B cell (primary cell): ENCODE measurements at places on chromosomes 3 and 15. TPM values are rescaled to one million over a fixed set of nuclear protein-coding genes. Genes with fewer than 3 reads are reported as not detected.

Gene SCG5
- not detected in 2 replicates for total RNA-seq

Gene GOLGA8T
- total RNA-seq, result 0.71 TPM in 1 of 2 replicates, not detected in the other

Gene PXYLP1
- 4.5 and 5.4 TPM in 2 replicates for total RNA-seq

Gene SGO1
- 6.4 and 6.7 TPM in 2 replicates for total RNA-seq

Gene ANKRD63
- 0.25 and 0.44 TPM in 2 replicates for total RNA-seq

Gene SLC27A2
- 0.41 and 0.49 TPM in 2 replicates for total RNA-seq

Gene RETNLB
- total RNA-seq, result not detected in 2 replicates

Gene SERINC4
- total RNA-seq, result 0.24 and 0.32 TPM in 2 replicates

Gene SH2D7
- total RNA-seq, result not detected in 2 replicates

Gene CYB561D2
- 36.1 and 39.5 TPM in 2 replicates for total RNA-seq

Gene EEF1AKMT4
- 1.5 and 2.0 TPM in 2 replicates for total RNA-seq

Gene OSTN
- total RNA-seq, result not detected in 2 replicates

Gene SYNPR
- total RNA-seq, result not detected in 2 replicates

Gene GTF2A2
- total RNA-seq, result 39.7 and 41.5 TPM in 2 replicates

Gene FOXL2
- total RNA-seq, result not detected in 2 replicates

Gene EPHB1
- total RNA-seq, result 0.87 TPM in 1 of 2 replicates, not detected in the other

GRCh38 chr3:190575437-190576185 lies 61.7 kb downstream of the IL1RAP start:
- no peak for DNase-seq

DNA sequence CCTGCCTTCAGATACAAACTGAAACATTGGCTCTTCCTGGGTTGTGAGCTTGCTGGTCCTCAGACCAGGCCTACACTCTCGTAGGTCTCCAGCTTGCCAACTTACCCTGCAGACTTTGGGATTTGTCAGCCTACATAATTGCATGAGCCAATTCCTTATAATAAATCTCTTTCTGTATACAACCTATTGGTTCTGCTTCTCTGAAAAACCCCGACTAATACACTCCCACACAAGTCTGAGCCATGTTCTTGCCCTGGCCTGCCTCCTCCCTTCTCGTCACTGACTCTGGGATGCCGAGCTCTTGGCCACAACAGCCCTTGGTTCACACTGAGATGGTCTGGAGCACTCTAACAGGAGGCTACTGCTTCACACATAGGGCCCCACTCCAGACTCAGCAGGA lies 9.5 kb downstream of the CYP19A1 start:
- DNase-seq, result no peak

- DNase-seq, result no peak
Measured at GRCh38 chr3:138862531-138862923, 27.8 kb upstream of the PIK3CB start.

DNA sequence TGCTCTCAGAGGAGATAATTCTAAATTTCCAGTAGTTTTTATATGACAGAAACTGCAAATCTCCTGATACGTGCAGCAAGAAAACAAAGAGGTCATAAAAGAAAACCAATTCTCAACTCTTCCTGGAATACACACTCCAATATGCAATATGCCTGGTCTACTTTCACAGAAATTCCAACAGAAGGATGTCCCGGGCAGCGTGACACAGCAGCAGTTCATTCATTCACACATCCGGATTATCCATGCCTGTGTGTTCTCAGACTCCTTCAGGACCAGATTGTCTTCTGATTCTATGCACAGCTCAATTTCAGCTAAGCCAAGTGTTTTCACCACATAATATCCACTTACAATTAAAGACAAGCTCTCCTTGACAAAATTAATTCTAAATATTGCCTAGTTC lies 64.3 kb downstream of the FBN1 start:
- DNase-seq, result no peak

DNA sequence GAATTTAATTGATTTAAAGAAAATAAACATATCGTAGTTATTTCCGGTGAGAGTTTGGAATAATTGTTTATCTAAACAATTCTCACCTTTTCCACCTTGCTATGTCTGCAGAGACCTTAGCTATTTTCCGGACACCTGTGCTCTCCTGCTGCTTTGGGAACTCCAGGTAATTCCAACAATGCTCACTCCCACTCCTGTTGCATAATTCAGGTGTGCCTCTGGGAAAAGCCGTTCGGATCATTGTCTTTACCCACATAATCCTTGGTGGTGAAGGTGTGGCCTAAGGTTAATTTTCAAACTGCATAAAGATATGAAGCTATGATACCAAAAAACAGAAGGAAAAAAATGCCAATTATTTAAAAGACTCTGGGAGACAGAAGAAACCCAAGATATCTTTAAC lies 59.4 kb downstream of the LDHAL6B start:
- no peak for DNase-seq

DNA sequence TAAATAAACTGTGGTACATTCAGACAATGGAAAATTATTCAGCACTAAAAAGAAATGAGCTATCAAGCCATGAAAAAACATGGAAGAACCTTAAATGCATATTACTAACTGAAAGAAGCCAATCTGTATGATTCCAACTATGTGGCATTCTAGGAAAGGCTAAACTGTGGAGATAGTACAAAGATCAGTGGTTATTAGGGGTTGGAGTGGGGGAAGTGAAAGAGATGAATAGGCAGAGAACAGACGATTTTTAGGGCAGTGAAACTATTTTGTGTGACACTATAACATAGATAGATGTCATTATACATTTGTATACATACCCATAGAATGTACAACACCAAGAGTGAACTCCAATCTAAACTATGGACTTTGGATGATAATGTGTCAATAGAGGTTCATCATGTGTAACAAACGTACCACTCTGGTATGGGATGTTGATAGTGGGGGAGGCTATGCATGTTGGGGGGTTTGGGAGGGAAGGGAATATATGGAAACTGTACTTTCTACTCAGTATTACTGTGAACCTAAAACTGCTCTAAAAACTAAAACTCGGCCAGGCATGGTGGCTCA lies 29.0 kb downstream of the RAB27A start:
- no peak for DNase-seq

DNA sequence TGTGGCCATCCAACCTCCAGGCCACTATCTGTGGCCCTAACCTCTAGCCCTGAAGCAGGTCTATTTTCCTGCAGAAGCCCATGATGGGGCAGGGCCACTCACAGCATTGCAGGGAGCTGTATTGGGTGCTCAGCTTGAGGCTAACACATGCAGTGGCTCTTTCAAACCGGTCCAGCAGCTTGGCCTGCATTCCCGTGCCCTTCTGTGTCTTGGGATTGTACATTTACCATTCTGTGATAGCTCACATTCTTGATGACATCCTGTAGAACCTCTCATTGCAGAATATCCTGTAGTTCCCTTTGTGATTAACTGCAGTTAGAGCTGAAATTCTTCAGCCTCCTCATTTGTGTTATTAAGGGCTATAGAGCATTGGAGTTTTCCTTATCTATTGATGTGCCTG lies 60.8 kb upstream of the ANKRD34C start:
- no peak for DNase-seq

GRCh38 chr3:98027085-98027446 lies 8.0 kb downstream of the GABRR3 start:
- DNase-seq, result no peak

DNA sequence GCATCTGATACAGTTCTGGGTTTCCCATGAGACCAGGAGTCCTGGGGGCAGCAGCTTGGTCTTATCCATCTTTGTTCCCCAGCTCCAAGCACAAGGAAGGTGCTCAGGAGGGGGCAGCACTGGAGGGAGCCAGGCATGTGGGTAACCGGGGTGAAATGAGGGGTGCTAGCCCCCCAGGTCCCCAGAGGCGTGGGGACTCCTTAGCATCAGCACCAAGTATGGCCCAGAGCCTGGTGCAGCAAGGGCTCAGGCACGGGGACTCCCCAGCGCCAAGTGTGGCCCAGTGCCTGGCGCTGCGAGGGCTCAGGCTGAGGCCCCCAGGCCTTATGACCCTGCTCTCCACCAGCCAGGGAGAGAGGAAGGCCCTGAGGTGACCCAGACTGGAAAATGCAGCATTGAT lies 94.1 kb downstream of the CHSY1 start:
- DNase-seq, result no peak

DNA sequence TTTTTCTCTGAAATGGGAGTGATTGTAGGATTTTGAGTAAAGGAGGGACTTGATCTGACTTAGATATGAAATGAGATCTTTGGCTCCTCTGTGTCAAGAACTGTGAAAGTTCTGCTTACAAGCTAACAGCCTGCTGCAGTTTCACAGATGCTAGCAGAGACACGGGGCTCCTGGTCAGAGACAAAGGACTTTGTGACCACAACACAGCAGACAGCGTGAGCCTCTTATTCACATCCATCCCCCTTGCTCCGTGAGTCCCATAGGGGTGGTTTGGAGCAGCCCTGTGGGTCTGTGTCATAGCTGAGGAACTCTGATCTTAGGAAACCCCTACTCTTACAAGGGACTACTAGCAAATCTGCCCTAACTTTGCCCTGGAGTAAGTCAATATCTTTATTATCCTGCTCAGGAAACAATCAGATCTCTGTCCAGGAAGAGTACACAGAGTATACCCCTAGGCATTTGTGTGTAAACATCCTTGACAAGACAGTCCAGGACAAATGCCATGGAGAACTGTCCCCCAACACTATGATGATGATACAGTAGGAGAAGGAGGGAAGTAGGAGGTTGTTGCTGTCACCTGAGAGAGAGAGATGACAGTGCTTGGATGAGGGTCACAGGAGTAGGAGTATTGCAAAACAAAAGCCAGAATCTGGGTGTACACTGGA lies 80.0 kb downstream of the CLSTN2 start:
- DNase-seq, result no peak

DNA sequence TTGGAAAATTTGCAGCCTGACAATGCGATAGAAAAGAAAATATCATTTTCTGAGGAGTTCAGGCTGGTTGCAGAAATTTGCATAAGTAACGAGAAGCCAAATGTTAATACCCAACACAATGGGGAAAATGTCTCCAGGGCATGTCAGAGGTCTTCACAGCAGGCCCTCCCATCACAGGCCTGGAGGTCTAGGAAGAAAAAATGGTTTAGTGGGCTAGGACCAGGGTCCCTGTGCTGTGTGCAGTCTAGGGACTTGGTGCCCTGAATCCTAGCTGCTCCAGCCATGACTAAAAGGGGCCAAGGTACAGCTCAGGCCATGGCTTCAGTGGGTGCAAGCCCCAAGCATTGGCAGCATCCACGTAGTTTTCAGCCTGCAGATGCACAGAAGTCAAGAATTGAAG lies 14.5 kb upstream of the AP4E1 start:
- no peak for DNase-seq

- DNase-seq, result no peak
Measured at GRCh38 chr3:125395091-125395490, 20.0 kb upstream of the ZNF148 start.

DNA sequence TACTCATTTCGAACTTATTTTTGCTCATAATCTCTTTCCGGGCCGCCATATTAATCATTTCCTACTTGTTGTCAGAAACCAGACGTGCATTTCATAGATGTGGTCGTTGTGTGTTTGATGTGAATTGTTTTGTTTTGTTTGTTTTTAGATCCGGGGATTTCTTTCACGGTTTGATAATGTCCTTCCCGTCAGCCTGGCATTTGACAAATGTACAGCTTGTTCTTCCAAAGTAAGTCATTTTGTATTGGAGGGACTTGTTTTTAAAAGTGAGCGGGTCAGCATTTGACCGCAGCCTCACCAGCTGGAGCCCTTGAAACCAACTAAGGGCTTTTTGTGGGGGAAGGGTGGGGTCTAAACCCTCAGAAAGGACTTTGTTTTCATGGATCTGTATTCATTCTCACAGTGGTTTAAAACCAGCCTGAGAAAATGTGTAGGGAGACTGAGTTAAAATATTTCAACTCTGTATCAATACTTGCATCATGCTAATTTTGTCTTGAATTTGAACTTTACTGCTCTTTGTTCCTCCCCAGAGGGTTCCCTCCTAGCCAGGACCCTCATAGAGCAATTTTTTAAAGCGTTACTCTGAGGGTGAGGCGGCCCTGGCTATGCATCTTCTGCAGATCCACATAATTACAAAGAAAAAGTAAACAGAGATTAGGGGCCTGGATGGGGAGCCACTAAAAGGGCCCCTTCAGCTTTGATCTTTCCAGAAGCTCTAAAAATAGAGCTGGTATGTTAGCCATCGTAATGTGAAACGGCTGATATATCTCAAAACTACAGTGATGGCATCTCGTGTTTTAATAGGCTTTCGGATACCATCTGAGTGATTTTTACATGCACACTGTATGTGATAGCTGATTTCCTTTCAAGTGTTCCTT lies 107.9 kb downstream of the ATG7 start:
- DNase-seq, result no peak

DNA sequence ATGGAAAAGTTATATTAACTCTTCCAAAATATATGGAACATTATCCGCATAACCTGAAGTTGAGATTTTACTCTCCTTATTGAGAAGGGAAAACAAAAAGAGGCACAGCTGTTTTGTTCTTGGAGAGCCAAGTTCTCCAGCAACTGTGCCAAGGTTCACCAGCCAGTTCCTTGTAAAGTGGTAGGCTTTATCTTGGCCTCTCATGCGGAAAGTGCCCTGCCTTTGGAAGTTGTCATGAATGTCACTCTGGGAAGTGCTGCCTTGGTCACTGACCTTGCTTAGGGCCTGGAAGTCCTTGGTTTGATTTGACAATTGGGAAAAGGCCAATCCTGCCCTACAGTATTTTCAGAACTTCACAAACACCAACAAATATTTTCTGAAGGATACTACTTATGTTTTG lies 44.2 kb upstream of the THRB start:
- DNase-seq, result no peak

- no peak for DNase-seq
Measured at GRCh38 chr3:15096046-15096445, 2.9 kb downstream of the RBSN start.

- DNase-seq, result no peak
Measured at GRCh38 chr3:18415167-18415566, 10.0 kb downstream of the SATB1 start.

GRCh38 chr3:197371591-197372046 lies 73.2 kb upstream of the DLG1 start:
- no peak for DNase-seq

DNA sequence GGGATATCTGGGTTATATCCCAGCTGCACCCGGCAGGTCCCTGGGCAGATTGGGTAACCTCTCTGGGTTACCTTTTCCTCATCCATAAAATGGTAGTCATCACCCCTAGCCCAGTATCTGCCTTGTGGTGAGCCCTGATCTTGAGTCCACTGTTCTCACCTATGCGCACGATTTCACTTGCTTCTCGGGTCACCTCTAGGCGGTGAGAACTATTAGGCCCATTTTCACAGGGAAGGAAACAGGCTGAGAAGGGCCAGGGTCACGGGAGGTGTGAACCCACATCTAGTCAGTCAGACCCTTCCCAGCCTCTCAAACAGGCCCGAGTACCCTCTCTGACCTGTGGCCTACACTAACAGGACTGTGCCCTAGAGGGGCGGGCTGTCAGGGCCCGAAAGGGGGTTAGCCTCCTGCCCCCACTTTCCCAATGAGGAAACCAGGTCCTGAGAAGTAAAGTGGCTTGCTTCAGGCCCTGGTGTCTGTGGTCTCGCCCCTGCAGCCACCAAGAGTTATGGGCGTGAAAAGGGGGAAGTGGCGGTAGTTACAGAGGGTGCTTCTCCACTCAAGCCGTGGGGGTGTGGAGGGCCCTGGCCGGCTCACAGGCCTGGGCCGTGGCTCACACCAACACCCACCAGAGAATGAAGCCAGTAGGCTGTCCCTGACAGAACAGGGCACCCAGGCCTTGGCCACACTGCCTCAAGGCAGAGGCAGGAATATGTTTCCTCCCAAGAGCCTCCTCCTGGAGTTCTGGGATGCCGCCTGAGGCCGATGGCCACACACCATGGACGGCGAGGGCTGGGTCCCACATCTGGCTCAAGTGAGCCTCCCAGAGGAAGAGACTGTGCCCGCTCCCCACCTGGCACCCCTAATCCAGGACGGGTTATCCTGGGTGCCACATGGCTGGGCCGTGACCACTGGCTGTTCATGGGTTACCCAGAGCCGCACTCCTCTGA lies 19.5 kb downstream of the PSTPIP1 start:
- DNase-seq, result peak; percentile 69

- DNase-seq, result no peak
Measured at GRCh38 chr3:197949191-197949777, 706 bp upstream of the RPL35A start.

GRCh38 chr3:111173328-111173900 lies 101.8 kb downstream of the NECTIN3 start:
- no peak for DNase-seq
